ENCODE measurements at places on chromosomes 2 and 18.

DNA sequence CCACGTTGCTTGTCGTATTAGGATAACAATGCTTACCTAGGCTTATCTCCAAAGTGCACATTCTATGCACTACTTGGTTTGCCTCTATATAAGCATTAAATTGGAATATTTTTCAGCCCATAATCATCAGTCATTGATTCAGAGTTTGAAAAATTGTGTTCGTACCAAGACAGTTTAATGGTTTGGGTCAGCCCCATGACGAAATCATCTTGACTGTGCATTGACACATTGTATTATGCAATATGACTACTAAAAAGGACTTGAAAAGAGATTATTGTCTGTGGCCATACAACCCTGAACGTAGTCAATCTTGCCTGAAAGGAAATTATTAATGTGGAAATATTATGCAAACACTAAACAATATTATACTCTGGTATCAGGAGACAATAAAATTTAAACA lies 141.3 kb downstream of the EML6 start:
- no peak for DNase-seq

DNA sequence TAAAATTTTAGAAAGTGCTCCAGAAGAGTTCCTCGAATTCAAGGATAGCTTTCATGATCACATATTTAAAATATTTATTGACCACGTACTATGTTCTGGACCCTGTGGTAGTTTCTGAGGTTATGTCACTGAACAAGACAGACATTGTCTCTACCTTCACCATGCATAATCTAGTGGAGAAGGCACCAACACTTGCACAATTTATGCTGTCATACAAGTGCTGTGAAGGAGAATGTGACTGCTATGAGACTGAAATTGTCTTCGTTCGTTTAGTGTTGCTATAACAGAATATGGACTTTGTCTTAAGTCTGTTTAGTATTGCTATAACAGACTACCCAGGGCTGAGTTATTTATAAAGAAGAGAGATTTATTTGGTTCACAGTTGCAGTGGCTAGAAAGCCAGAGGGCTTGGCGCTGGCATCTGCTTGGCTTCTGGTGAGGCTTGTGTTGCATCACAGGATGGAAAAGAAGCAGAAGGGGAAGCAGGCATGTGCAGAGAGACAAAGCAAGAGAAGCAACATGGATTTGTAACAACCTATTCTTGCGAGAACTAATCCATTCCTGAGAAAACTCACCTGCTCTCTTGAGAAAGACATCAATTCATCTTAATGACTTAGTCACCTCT lies 50.0 kb upstream of the RFX8 start:
- DNase-seq = no peak

- DNase-seq = no peak
Measured at GRCh38 chr2:147913701-147914480, 69.1 kb downstream of the ACVR2A start.

- no peak for DNase-seq
Measured at GRCh38 chr2:235535423-235536130, 41.7 kb downstream of the AGAP1 start.

GRCh38 chr18:69838620-69839411 lies 108.9 kb downstream of the CD226 start:
- no peak for DNase-seq

DNA sequence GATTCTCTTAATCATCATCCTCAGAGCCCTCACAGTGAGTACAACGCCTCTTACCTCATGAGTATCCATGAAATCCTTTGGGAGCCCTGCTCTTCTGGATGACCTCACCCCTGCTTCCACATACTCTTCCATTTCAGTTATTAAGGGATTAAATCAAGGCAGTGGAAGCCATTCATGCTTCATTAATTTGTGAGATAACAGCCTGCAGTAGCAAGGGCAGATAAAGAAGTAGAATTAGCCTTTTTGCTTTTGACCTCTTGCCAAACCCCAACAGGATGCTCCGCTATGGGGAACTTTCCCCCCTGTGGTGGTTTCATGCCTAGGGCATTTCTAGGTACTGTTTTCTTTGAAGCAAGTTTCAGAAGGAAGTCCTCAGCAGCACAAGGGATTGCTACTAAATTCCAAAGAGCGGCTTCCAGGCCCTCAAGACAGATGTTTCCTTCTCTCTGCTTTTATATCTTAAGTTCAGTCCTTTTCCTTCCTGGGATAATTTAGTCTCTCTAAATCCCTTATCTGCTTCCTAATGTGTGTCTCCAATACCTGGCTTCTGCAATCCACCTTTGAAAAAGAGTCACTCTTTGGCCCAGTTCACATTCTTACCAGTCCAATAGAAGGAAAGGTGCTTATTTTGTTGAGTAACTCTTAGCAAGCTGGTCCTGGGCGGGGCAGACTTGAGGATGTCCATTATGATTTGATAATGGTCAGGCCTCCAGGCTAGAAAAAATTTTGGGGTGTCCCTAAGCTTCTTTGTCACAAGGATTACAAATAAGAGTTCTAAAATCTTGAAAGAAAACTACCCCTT lies 76.9 kb downstream of the MYO1B start:
- no peak for DNase-seq

GRCh38 chr2:121583555-121583954 lies 52.9 kb downstream of the RNU4ATAC start:
- DNase-seq = no peak

- no peak for DNase-seq
Measured at GRCh38 chr2:62297624-62298010, 101.7 kb downstream of the B3GNT2 start.

- no peak for DNase-seq
Measured at GRCh38 chr18:63889626-63890025, 2.1 kb downstream of the SERPINB2 start.

DNA sequence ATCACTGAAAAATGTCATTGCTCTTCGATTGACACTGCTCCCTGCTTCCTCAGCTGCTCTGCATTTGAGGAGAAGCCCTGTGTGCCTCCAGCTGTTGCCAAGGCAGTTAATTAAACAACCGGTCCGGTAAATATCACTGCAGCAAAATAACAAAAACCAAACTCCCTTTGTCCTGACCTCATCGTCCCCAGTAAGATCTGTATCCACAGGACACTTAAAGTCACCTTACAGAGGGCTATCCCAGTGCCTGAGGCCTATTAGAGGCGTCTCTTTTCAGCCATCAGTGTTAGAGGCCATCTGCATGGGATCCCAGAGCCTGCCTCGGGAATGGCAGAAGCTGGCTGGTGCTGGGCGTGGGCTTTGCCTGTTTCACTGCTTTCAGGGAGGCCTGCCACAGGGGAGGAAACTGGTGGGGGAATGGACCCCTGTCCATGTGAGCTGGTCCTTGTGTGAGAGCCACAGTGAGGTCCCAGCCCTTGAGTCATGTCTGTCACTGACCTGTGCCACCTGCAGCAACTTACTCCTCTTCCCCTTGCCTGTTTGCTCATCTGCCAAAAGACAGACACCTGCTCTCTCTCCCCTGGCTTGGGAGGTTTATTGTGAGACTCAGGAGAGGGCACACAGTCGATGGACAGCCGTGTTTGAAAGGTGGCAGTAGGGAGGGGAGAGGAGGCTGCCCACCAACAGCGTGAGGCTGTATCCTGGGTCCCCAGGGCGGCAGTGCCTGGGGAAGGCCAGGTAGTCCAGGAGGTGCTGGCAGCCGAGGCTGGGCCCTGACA lies 117.7 kb upstream of the MCFD2 start:
- no peak for DNase-seq

GRCh38 chr2:119721462-119721861 lies 38.3 kb upstream of the PTPN4 start:
- DNase-seq = no peak

- no peak for DNase-seq
Measured at GRCh38 chr2:127651971-127652550, 6.1 kb downstream of the GPR17 start.

GRCh38 chr2:26001743-26002351 lies 19.6 kb upstream of the KIF3C start:
- DNase-seq = no peak

DNA sequence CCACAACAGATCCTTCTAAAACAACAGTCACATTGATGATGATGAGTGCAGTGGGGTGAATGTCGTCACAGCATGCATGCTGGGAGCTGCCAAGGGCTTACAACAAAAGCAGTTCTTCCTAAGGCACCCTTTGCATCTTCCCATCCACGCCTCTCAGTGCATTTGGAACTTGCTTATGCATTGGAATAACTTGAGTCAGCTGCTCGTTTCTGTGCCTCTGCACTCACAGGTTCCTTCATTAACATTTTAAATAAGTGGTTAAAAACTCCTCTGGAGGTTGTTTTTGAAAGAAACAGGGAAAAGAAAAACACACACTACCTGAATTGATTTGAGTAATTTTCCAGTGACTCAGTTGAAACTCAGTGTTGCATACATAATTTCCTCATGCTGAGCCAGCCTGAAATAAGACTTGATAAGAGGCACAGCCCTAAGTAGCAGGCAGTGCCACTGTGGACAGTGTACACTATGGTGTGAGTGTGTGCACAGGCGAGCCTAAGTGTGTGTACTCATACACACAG lies 46.8 kb upstream of the TRIM43B start:
- DNase-seq = no peak

DNA sequence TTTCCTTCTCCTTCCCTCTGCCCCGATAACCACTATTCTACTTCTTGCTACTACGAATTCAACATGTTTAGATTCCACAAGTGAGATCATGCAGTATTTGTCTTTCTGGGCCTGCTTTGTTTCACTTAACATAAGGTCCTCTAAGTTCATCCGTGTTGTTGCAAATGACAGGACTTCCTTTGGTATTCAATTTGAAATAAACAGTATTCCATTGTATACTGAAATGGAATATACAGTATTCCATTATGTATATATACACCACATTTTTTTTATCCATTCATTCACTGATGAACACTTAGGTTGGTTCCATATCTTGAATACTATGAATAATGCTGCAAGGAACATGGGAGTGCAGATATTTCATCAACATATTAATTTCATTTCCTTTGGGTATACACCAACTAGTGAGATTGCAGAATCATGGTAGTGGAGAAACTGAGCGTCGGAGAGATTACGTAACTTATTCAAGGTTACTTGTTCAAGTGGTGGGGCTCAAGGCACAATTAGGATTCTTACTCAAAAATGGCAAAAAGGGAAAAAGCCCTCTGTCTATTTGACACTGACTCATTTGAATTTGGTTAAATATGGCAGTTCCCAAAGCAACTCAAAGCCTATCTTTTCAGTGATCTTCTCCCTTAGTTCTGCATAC lies 85.1 kb downstream of the CHN1 start:
- DNase-seq = no peak

Measured in stimulated activated CD8-positive, alpha-beta memory T cell treated with anti-CD3 and anti-CD28 coated beads, Interleukin-4, amount 100 ng/mL, for 4 hours (primary cell).